T follicular helper cell (primary cell): ENCODE measurements at places on chromosomes 11 and 22.
A peak's percentile ranks its signal among the peaks of the same experiment; 100 is the strongest.

DNA sequence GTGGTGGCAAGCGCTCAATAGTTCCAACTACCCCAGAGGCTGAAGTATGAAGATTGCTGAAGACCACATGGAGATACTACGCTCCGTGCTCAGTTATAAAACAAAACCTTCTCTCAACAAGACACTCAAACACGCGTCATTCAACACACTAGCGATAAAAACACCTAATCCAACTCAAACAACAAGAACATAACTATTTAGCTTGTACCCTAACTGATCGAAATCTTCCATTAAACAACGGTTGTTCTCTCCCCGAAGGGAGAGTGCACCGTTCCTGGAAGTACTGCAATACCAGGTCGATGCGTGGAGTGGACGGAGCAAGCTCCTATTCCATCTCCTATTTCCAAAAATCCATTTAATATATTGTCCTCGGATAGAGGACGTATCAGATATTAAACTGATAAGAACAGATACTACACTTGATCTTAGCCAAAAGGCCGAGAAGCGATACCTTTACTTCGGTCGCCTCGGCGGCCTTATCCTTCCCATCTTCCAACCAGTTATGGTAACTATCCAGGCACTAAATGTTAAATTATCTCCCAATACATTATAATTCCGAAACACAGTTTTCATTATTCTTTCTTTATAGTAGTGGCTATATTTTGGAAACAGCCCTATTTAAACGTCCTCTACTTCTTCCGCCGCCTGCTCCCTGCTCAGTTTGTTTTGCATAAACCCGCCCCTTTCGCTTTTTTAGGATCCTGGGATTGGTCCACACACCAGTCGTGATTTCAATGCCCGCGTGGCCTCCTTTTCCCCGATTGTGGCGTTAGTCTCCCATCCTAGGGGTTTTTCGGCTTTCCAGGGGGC lies 2.2 kb upstream of the WDR74 start:
- peak; percentile 78 for DNase-seq

DNA sequence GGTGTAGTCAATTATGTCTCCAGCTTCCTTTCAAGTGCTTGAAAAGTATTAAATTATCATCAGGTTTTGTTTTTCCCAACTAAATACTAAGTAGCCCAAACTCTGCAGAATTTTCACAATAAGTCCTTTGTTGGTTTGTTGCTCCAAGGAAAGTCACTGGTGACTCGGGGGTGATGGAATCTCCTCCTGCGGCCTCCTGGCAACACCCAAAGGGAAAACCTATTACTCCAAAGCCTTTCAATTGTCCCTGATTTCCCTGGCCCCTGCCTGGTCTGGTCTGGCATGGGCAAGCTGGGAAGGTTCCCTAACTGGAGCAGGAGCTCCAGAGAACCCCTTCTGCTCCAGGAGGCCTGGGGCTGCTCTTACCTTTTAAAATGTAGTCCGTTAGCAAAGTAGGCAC lies 47.9 kb downstream of the FEZ1 start:
- DNase-seq: no peak

GRCh38 chr22:21961127-21961867 lies 8.6 kb upstream of the PPM1F start:
- DNase-seq: no peak

DNA sequence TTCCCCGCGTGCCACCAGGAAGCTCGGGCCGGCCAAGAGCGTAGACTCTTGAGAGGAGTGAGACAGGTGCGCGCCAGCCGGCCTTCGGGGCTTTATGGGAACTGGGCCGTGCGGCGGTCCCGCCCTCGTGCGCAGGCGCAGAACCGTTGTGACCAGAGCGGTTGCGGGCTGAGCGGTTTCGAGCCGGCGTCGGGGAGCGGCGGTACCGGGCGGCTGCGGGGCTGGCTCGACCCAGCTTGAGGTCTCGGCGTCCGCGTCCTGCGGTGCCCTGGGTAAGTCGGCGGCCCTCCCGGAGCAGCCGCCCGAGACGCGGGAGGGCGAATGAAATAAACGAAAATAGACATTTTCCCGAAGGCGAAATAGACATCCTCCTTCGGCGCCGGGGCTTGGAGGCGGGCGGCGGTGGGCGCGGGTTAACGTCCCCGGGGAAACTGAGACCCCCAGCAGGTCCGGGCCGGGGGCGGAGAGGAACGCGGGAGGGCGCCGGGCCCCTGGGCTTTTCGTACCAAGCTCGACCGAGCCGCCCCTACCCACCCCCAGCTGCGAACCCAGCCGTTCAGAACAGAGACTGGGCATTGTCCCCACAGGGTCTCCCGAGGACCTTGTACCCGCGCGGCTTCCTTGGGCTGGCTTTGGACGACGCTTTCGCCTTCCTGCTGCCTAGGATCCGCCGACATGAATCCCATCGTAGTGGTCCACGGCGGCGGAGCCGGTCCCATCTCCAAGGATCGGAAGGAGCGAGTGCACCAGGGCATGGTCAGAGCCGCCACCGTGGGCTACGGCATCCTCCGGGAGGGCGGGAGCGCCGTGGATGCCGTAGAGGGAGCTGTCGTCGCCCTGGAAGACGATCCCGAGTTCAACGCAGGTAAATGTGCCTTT lies at the start of gene ASRGL1:
ASRGL1 (plus strand) TSS at position 146 of the 879 bp plus-strand sequence; CDS start at position 676, 530 bp downstream.
- DNase-seq: peak; percentile 59
